ENCODE measurements at places on chromosomes 11 and 22. TPM values are rescaled to one million over a fixed set of nuclear protein-coding genes. Genes with fewer than 3 reads are reported as not detected.
A peak's percentile ranks its signal among the peaks of the same experiment; 100 is the strongest.

Gene OR51B2
- not detected for polyA plus RNA-seq

Gene MB
- polyA plus RNA-seq, result 5.0 TPM

Gene KRTAP5-11
- not detected for polyA plus RNA-seq

Gene GNG3
- polyA plus RNA-seq, result not detected

DNA sequence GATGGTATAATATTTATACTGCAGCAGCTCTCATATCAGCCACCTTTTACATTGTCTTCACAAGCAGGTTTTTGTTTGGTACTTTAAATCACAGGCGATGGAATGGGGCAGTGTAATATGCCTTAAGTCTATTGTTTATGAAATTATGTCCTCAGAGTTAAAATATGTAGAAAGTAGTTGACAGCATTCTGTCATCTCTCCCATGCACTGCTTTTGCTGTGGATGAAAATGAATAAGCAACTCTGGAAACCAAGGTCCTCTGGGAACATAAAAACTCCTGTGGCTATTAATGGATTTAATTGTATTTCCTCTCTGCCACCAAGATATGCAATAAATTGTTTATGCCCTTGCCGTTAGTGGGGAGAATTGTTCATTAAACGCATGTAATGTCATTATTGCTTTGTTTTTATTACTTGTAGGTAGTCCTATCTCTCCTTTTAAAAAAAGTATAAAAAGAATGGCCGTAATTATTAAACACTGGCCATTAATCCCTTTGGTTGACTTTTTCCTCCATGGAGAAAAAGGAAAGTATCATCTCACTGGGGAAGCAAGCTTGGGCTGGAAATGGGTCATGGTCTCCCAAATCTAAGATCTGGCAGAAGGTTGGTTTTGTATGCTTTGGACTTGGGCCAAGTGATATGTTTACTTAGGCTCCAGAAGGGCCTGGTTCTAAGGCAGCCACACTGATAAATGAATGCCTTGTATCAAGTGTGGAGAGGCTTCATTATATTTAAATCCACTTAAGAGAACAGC is 13.1 kb downstream of the PACS1 start:
- DNase-seq, result no peak

GRCh38 chr11:46006418-46007070 is 84.1 kb downstream of the LARGE2 start:
- no peak for DNase-seq

GRCh38 chr11:130077671-130078070 is 8.0 kb downstream of the APLP2 start:
- no peak for DNase-seq

DNA sequence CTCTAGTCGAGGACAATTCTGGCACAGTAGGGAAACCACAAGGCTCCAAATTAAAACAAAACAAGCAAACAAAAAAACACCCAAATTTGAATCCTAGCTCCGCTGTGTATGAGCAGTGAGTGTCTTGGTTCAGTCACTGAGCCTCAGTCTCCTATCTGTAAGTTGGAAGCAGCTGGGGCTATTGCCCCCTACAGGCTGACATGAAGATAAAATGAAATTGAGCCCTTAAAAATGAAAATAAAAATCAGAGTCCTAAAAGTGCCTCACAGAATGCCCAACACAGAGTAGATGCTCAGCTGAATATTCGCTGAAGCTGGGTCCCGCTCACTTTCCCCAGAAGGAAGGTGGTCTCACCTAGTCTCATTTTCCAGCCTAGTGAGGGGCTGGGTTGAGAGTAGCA is 65.2 kb downstream of the PDE2A start:
- DNase-seq, result no peak

DNA sequence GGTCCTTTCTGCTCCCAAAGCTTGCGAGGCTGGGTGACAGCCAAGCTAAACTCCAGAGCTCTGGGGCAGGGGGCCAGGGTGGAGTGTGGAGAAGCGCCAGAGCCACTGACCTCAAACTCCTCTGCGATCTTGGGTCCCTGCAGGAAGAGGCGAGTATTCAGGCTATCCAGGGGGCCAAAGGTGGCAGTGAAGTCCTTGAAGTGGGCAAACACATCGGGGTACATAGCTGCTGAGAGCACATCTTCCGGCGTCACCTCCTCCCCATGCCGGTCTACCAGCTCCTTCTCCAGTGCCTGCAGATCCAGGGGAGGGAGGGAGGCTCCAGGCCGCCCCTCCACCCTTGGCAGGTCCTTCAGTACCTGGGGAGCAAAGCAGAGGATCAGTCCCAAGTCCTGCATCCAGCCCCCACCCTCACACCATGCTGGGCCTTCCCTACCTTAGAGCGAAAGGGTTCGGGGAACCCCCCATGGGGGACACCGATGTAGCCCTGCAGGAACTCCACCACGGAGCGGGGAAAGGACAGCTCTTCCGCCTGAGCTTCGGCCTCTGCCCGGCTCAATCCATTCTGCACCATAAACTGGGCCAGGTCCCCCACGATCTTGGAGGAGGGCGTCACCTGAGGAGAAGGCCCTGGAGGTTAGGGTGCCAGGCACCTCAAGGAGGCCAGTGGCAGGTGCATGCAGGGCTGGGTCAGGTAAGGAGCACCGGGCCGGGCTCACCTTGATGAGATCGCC is 6.4 kb downstream of the RCE1 start:
- DNase-seq, result peak; percentile 58

DNA sequence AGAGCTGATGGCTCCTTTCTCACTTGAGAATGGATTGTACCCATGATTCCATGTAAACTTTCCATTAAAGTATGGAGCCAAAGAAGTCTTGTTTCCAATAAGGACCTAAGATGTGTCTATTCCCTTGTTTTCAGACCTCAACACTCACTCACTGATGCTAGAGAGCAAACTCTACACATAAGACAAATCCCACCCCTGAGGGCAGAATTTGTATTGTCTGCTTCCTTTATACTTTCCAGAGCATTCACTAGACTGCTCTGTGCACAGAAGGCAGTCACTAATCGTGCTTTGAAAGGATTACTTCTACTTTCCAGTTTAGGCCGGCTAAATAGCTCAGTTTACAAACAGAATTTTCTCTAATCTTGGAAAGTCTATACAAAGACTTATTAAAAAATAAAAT is 6.4 kb downstream of the ANKRD49 start:
- no peak for DNase-seq

DNA sequence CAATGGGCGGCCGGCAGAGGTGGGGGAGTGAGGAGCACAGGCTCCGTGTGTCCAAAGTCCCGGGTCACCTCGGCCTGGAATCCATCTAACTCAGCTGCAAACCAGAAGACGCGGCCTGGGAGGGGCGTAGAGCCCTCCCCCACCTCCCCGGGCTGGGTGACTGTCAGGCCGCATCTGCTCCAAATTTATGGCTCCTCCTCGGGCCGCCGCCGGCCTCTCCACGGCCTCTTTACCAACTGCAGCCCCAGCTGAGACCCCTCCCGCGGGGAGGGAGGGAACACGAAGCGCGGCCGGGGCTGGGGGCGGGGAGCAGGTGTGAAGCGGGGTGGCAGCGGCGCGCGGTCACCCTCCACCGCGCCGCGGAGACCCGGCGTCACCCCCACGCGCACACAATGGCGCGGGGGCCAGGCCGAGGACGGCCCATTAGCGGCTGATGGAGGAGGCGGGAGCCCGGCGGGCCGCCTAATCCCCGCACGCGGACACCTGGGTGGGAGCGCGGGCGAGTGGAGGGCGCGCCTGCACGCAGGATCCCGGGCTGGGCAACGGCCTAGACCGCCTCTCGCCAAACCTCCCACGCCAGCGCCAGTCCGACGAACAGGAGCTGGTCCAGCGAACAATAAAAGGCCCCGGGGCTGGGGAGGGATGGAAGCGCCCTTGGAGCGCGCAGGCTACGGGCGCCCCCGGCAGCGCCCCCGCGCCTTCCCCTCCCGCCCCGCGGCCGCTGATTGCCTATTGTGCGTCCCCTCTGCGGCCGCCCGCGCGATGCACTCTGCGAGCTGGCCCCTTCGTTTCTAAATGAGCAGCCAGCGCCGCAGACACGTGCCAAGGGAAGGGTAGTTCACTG is 25.9 kb upstream of the ROBO3 start:
- peak; percentile 79 for DNase-seq

DNA sequence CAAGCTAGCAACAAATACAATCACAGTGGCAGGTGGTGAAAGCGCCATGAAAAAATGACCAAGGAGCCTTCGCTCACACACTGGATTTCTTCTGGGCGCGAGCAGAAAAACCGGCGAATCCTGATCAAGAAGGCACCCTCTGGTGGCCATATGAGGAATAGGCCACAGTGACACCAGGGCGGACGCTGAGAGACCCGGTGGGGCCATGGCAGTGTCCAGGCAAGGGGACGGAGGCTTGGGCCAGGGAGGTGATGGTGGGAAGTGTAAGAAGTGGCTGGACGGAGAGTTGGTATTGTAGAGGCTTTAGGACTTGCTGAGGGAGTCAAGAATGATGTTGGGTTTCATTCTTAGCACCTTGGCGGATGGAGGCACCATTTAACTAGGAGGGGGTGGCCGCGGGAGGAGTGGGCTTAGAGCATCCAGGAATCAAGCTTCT is 16.9 kb upstream of the RAC2 start:
- peak; percentile 89 for DNase-seq

DNA sequence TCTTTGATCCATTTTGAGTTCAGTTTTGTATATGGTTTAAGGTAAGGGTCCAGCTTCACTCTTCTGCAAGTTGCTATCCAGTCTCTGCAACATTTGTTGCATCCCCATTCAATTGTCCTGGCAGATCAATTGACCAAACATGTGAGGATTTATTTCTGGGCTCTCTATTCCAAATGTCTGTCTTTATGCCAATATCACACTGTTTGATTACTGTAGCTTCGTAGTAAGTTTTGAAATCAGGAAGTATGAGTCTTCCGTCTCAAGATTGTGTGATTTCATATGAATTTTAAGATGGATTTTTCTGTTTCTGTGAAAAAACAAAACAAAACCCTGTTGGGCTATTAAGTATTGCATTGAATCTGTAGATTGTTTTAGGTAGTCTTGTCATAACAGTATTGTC is 17.0 kb downstream of the APLP2 start:
- no peak for DNase-seq

GRCh38 chr22:43636086-43636485 is 176.0 kb downstream of the EFCAB6 start:
- DNase-seq, result no peak

DNA sequence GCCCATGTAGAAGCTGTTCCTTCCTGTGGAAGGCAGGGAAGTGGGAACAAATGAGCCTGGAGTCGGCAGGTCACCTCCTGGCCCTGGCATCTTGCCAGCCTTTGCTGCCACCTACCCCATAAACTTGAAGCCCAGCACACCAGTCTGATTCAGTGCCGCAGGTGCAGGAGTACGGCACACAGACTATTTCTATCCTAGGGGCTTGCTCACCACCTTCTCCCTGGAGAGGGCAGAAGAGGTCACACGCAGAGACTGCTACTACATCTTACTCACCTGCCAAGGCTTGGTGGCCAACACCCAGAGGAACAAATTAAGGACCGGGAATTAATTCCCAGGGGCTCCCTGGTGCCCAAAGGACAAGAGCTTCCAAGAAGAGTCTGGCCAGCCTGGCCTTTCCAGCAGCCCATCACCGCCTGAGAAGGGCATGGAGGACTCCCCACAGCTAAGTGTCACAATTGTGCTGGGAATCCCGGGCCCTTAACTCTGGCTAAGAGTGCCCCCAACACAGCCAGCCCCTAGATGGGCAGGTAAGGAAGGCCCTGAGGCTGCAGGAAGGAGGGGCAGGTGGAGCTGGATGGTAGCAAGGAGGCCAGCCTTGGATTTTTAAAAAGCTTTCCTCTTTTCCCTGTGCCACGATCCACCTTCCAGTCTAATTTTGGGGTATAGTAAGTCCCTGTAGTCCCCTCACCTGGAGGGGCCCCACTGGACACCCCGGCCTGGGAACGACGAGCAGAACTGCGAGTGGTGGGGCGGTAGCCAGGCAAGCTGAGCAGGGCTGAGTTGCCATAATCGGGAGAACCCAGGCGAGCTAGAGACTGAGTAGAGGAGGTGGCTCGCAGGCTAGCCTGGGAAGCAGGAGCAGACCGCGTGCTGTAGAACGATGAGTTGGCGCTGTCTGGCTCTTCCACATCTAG is 6.9 kb downstream of the IL18BP start:
- DNase-seq, result no peak

GRCh38 chr11:134800826-134801225 is 388.8 kb upstream of the B3GAT1 start:
- no peak for DNase-seq

GRCh38 chr11:2295971-2296912 is 5.5 kb downstream of the C11orf21 start:
- no peak for DNase-seq
